Mesothelial cell of epicardium (in vitro differentiated cells): ENCODE measurements at places on chromosomes 4 and X. TPM values are rescaled to one million over a fixed set of nuclear protein-coding genes. Genes with fewer than 3 reads are reported as not detected.

DNA sequence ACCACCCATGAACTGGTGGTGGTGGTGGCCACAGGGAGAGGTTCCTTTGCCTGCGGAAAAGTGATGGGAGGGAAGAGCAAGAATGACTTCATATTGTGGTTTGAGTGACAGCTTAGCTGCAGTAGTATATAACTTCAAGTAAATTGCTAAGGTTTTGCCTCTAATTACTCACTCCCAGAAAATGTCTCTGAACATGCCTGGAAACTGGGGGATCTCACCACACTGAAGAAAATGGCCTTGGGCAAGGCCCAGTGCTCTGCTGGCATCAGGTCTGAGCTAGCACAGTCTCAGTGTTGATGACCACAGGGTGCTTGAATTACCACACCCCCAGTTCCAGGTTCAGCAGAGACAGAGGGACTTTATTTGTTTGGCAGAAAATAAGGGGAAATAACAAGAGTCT lies 2085.4 kb downstream of the ARAP2 start:
- DNase-seq, result no peak

DNA sequence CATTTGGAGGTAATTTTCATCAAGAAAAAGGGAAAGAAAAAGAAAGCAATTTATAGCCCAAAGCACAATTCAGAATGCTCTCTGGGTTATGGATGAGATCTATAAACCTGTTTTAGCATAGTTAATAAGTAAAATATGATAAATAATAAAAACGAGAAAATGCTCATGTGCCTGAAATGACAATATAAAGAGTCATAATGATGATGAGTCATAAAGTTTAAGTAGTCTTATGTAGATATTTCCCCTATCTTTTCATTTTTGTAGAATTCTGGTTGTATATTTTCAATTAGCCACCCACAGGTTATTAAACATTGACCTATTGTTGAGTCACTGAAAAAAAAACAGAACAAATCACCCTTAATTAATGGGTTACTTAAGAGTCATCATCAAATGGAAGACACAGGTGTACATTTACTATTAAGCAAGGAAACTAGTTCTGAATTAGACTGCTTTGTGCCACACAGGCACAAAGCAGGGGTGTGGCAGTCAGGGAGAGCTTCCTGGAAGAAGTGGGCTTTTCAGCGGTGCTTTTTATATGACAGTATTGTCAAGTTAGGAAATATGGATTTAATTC lies 29.3 kb downstream of the BEND4 start:
- no peak for DNase-seq

DNA sequence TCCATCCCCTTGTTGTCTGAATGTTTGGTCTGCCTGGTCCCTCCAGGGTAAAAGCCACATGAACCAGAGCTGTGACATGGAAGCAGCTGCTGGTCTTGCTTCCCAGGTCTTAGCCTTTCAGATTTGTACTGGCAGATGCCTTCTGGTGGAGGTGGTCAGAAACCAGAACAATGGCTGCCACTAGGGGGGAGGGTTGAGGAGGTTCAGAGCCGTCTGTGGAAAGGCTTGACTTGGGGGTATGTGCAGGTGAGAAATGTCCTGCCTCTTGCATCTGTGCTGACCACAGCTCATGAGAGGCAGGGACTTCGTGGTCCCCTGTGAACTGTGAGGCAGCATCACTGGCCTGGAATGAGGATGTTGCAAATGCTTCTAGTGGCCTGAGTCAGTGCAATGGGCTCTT lies 144.2 kb upstream of the WDR1 start:
- no peak for DNase-seq

- DNase-seq, result no peak
Observed at GRCh38 chr4:35653451-35653850, 590.9 kb downstream of the ARAP2 start.

DNA sequence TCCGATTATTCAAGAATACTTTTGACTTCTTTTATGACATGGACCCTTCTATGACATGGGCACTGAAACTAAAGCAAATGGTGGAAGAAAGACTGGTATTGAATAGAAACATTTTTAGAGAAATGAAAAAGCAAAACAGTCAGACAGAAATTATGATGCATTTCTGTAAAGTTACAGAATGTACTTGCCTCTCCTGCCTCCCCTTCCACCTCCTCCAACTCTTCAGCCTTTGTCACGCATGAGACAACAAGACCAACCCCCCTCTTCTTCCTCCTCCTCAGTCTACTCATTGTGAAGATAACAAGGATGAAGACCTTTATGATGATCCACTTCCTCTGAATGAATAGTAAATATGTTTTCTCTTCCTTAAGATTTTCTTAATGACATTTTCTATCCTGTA lies 46.3 kb upstream of the HUWE1 start:
- no peak for DNase-seq

GRCh38 chr4:119314356-119314755 lies 7.6 kb downstream of the FABP2 start:
- DNase-seq, result no peak

DNA sequence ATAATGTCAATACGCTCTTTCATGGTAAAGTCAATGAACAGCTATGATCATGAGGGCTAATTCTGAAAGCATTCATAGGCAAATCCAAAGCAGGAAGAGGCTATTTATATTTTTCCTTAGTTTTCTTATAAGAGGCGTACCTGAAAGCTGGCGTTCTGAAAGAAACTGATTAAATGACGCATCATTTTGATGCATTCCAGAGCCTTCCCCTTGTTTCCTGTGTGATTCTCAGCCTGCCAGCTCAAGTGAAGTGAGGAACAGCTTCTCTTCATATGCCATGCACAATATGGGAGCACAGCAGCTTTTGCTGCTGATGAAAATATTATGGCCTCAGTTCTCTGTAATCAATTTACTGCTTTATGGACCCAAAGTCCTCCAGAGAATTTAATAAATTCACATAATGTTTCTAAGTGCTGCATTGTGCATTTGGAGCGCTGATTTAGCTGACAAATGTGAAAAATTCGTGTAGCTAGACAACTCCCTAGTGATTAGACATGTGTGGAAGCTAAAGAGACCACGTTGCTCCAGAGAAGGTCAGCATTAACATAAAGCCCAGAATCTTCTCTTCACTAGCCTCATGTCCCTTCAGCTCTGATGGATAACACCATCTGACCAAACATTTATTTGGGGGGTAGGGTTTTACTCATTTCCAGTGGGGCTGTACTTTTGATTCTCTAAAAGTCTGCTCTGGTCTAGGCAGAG lies 110.8 kb downstream of the GPAT3 start:
- no peak for DNase-seq

- no peak for DNase-seq
Observed at GRCh38 chr4:145619639-145619996, 433 bp downstream of the MMAA start.

GRCh38 chrX:9598344-9598743 lies 133.5 kb downstream of the TBL1X start:
- DNase-seq, result no peak

GRCh38 chr4:124321364-124321763 lies 391.2 kb downstream of the ANKRD50 start:
- no peak for DNase-seq

DNA sequence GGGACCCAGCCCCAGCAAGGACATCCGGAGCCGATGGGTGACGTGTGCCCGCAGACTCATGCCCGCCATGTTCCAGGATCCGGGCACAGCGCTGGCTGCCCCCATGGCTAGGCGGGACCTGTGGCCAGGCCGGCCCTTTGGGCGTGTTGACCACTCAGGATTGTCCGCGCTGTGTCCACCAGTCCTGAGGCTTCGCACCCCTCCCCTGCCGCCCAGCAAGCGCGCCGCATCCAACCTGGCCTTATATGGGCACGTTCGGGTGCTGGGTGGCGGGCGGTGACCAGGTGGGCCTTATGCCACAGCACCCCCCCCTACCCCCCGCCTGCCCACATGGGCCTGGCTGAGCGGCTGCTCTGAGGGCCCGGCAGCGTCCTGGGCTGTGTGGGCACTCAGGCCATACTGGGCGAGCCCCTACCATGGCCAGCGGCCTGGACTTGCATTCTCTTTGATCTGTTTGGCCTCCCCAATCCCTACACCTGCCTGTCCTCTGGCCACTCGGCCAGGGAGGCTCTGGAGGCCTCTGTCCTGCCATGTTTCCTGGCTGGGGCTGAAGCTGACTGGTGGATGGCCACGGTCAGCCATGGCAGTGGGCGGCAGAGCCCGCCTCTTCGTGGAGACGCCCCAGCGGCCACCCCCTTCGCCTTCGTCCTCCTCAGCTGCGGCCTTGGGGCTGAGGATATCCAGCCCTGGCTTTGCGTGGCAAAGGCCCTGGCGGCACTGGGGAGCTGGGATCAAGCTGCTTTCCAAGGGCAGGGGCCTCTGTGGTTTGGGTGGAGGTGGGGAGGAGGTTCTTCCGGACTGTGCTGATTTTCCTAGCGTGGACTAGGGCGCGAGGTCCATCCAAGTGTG lies 2.0 kb downstream of the FGFRL1 start:
- no peak for DNase-seq

DNA sequence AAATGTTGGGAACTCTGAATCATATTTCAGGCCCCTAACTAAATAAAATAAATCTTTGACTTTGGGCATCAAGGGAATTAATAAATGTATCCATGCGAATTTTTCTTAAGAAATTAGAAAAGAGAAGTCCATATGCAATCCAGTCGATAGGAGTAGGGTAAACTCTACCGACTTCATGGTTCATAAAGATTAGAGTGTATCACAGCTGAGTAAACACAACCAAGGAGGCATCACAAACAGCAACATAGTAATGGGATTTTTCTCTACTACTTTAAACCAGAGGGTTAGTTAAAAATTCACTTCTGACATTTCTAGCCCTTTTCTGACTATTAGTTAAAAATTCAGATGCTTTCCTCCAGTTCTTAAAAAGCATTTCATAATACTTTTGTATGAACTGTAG lies 19.9 kb downstream of the SEPTIN11 start:
- no peak for DNase-seq

- DNase-seq, result no peak
Observed at GRCh38 chr4:127975121-127975770, 10.0 kb downstream of the ABHD18 start.

DNA sequence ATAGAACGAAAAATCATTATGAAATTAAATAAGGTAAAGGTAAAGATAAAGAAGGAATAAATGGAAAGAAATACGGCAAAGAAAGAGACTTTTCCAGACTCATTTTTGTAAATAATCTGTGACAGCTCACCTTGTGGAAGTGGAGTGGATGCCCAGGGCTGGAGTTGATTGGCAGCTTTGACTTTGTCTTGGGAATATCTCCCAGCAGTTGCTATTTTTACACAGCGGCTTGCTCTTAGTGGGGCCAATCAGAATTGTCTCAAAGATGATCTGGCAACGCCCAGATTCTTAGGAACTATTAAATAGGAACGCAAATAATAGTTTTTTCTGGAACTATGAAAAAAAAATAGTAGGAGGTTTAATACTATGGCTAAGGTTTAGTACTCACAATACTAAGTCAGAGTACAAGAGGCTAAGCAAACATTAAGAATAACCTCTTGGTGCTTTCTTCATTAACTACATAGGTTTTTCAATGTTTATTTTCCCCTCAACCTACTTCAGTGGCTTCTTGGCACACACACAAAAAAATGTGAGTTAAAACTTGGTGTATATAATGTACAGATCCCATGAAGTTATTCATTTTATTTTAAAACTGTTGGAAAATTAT lies 132.7 kb downstream of the TRAM1L1 start:
- DNase-seq, result no peak

DNA sequence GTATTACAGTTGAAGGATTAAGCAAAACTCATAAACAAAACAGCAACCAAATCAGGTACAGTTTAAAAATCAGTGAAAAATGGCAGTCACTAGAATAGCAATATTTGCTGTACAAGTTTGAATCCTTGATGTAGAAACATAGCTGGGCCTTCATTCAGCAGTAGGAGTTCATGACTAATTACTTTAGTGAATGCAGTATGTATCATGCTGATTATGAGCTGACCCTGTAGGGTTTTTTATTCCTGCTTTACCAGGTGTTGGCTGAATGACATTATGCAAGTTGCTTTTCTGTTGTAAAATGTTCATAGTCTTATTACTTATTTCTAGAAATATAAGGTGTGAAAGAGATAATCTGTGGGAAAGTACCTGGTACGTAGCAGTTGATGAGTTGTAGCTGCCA lies 179.6 kb downstream of the CCSER1 start:
- no peak for DNase-seq

DNA sequence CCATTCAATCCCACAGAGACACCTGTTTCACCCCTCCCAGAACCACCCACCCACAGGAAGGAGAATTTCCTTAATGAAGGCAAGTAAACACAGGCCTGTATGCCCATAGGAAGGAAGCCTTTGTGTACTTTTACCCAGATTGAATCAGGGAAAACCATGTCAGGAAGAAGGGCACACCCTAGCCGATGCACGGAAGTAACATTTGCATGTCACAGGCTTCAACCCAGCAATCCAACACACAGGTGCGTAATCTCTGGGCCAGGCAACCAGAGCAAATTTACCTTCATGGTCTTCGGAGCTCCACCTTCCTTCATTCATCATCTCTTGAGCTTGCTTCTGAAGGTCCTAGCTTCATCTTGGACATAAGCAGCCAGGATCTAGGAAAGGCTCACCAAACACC lies 206.3 kb downstream of the SHROOM3 start:
- DNase-seq, result no peak

DNA sequence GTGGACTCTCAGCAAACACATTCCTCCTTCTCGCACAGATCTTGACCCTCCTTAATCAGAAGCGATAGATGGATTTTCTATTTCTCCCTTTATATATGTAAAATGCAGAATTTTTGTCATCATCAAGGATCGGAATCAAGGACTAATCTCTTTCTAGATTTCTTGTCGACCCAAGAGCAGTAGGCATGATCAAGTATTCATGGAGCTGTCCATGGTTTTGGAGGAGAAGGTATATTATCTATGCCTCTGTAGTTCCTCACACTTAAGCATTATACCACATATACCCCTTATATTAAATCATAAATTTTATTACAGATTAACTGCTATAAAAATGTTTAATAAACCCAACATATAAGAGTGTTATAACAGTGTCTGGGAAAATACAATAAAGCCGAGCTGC lies 886.8 kb downstream of the NLGN4X start:
- no peak for DNase-seq

DNA sequence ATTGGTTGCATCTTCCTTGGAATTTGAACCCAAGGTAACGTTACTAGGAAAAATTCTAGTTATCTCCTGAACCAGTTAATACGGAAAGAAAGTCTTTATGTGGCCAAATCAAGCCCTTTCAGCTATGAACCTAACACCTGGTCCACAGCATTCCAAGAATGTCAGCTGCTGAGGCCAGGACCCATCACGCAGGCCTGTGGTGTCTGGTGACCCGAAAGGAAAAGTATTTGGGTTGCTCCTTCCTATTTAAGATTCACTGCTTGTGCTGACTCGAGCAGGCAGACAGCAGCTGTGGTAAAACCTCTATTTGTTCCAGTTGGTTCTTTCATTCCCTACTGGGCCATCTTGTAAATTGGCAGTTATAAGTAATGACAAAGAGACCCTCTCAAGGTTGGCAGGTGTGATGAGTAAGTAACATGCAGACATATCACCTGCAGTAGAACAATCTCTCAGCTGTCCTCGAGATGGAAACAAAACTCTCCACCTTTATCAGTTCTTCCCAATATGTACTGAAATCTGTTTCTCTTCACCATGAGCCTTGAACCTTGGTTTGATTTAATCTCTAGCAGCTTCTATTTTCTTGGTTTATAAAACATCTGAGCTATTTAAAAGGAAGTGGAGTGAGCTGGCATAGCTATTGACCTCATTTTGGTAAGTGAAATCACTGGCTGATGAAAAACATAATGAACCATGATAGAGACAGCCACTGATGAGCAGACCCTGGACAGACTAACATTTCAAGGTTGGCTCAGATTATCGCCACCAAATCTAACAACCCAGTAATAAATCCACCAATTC lies 182.1 kb upstream of the SMIM31 start:
- no peak for DNase-seq

The POU3F4 gene
- total RNA-seq, result not detected in 3 replicates

The APELA gene
- total RNA-seq, result 0.56 to 1.0 TPM (median 0.58 TPM) in 3 replicates

The NEUROG2 gene
- not detected in 3 replicates for total RNA-seq

The CHRNA9 gene
- not detected in 3 replicates for total RNA-seq

The CYTL1 gene
- total RNA-seq, result 13.9 to 18.0 TPM (median 16.9 TPM) in 3 replicates

The MAGEB17 gene
- total RNA-seq, result not detected in 3 replicates

The ETDA gene
- not detected in 3 replicates for total RNA-seq
